Activated T-helper 1 cell treated with anti-CD3 and anti-CD28 coated beads, Interleukin-2, amount 50 U/mL, for 16 hours (primary cell): ENCODE measurements at places on chromosomes 3 and 15.

DNA sequence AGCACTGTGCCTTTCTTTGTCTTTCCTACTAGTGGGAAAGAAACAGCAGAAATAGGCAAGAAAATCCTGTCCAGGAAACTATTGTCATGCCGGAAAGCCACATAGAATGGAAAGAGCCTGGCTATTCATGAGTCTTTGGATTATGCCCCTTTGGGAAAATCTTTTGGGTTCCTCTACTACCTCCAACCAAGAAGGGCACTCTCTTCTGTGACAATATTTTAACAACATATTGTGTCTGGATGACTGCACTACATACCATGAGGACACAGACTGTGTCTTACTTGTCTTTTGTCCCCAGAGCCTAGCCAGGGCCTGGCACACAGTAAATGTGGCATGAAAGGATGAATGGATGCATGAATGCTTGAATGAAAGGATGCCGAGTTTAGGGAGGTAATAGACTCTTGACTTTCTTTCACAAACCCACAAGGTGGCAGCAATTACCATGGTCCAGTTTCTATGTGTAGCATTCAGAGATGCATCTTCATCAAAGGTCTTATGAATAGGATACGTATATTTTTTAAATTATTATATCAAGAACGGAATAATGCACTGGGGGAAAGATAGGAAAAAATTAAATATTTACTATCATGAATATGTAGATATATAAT is 30.3 kb downstream of the ARL14 start:
- DNase-seq = no peak

DNA sequence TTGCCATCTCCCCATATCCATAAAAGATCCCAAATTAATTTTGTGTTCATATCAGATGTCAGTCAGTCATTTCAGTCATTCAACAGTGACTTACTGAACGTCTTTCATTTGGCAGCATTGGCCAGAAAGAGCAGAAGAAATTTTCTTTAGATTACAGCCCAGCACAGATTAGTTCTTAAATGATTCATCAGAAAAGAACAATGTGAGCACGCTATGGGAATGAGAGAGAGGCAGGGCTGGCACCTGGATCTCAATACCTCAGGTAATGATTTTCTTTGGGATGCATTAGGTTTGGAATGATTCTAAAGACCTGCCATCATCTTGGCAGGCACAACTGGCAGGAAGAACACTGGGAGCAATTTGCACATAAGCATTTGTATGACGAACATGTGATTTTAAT is 41.6 kb downstream of the FBN1 start:
- no peak for DNase-seq

DNA sequence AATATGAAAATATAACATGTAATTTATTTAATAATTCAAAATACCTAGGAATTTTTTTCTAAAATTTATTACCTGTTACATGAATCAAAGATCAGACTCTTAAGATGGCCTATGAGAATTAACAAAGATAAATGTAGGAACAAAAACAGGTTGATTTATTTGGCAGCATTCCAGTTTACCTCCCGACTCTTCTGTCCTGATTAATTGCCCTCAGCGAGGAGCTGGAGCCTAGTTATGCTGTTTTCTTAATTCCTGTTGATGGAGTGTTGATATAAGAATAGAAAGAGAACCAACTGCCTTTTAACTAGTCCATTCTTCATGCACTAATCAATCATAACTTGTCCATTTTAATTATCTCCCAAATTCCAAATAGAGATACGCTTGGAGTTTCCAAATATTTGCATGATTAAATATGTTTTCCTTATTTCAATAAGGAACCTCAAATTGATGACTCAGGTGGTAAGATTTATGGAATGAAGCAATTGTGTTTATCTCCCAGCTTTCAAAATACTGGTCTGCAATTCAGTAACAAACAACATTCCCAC is 10.6 kb upstream of the CPB1 start:
- DNase-seq = no peak

DNA sequence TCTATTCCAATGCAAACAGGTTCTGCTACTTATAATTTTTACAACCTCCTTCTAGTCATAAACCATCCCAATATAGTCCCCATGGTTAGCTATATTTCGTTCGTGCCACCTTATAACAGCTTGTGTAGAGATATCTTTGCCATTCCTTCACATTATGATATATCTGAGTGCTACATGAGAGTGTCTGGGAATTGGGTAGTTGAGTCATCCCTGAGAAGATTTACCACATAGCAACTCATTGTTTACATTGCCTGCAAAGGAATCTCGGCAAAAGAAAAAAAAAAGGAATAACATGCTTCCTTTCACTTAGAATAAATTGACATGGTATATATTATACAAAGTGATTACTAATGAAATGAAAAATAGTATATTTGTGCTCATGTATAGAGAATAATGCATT is 86.0 kb upstream of the VGLL3 start:
- DNase-seq = no peak

- DNase-seq = no peak
These were observed 157.6 kb upstream of the PPP2R3A start for GRCh38 chr3:135807879-135808278.

- peak; percentile 5 for DNase-seq
These were observed 744 bp upstream of the ALDH1A2 start for GRCh38 chr15:58066042-58066867.

- DNase-seq = no peak
These were observed 122.7 kb downstream of the MEIS2 start for GRCh38 chr15:36977659-36978058.

- DNase-seq = no peak
These were observed 38.8 kb upstream of the IGSF11 start for GRCh38 chr3:119073258-119074001.

DNA sequence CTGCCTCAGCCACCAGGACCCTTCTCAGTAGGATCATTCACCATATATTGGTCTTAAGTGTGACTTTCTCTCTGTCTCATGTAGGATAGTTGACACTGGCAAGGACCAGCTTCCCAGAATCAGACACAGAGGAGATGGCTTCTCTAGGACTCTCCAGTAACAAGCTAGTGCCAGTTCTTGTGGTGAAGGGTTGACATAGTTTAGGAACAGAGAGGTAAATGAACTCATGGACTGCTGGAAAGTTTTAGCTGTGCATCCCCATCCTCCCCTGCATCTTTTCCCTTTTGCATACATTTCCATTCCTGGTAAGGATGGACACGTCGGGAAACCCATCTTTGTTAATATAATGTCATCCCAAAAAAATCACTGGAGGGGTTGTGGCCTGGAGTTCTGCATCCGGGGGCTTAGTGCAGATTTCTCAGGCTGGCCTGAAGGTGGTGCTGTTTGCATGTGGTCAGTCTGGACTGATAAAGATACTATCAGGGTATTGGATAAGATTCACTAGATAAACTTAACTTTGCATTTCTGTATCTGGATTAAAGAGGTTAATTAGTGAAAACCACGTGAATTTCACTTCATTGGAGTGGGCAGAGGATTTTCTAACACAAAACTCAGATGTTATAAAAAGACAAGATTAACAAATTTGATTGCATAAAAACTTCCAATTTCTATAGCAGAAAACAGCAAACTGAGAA is 110.8 kb downstream of the TBC1D2B start:
- DNase-seq = peak; percentile 24

GRCh38 chr3:106338582-106339214 is 469.9 kb upstream of the CBLB start:
- DNase-seq = no peak

GRCh38 chr3:30384546-30385072 is 221.8 kb upstream of the TGFBR2 start:
- no peak for DNase-seq

- DNase-seq = no peak
These were observed at the start of gene ARPP21 for GRCh38 chr3:35639254-35640186. ARPP21 (plus strand) TSS chr3:35639525; CDS start chr3:35681752, 42,227 bp downstream.

GRCh38 chr3:151550642-151551041 is 89.8 kb upstream of the IGSF10 start:
- DNase-seq = no peak

DNA sequence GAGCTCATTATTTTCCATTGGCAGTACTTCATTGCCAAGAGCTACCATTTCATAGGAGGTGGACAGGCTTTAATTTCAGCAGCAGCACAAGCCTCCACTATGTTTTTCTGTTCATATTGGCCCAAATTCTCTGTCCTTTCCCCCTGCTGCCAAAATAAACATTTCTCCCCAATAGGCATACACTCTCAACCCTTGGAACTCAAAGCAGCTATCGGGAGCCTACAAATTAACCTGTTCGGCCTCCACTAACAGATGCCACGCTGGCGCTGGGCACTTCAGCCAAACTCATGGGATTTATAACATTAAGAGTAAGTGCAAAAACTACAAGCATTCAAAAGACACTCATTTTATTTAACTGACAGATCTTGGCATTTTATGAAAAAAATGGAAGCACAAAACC is 95.7 kb downstream of the NSUN3 start:
- DNase-seq = no peak

DNA sequence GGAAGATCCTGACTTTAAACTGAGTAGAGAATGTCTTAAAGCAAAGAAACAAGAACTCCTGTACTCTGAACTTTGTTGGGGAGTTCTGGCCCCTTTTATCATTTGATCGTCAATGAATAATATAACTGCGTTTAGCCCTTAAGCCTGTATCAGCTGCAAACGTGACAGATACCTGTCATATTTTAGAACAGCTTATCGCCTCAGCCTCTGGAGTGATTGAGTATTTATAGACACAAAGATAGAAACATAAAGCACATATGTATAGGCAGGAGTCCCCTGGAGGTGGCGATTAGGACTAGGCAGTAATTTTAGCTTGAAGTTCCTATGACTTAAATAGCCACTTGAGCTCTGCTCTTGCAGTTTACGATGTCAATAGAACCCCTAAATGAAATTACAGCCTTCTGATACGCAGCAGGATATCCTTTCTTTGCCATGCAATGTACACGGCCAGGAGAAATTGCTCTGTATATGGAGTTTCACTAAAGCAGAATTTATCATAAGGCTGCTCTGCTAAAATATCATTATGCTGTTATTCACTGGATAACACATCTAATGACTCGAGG is 321.8 kb downstream of the TIGIT start:
- DNase-seq = no peak

GRCh38 chr3:72210261-72210660 is 425.3 kb upstream of the PROK2 start:
- DNase-seq = no peak

DNA sequence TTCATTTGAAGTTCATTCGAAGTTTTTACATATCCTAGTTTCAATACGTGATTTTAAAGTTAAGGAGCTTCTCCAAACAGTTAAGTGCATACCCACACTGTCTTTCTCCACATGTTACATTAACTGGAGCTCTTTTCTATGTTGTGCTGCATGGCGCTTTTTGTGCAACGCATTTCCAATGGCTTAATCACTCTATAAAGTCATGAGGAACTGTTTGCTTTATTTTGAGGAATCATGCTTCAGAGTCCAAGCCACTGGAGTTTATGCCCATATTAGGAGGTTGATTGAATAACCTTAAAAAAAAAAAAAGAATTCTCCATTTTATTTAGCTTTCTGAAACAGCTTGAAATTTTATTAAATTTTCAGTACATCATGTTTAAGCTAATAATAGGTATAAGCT is 109.4 kb upstream of the MBNL1 start:
- DNase-seq = no peak

- no peak for DNase-seq
These were observed 366 bp downstream of the TM6SF1 start for GRCh38 chr15:83107841-83108181.

DNA sequence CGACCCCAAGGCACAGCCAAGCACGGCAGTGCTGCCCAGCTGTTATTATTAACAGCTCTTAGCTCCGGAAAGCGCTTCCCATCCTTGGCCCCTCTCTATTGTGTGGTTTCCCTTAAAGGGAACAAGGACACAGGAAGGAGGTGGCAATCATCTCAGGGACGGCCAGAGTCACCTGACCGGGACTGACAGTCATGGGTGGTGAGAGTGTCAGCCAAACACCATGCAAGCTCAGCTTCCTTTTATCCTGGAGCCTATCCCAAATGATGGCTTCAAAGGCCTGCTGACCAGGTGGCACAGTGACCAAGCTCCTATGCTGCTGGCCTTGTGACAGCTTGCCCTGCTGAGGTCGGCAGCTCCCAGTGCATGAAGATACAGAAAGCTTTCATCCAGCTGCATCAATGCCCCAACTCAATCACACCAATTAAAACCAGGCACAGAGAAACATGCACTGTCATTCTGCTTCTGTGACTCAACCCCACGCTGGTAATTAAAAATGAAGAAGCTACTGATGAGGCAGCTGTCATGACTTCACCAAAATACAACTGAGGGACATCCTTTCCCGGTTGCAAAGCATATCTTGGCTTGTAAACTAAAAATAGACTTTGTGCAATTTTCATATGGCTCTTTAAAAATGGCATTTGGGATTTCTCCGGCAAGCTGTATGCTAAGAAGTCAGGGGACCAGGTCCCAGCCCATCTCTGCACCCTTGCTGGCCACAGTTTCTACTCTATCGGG is 34.0 kb downstream of the PCSK6 start:
- DNase-seq = no peak

GRCh38 chr3:183921096-183921495 is 36.4 kb upstream of the PARL start:
- no peak for DNase-seq

DNA sequence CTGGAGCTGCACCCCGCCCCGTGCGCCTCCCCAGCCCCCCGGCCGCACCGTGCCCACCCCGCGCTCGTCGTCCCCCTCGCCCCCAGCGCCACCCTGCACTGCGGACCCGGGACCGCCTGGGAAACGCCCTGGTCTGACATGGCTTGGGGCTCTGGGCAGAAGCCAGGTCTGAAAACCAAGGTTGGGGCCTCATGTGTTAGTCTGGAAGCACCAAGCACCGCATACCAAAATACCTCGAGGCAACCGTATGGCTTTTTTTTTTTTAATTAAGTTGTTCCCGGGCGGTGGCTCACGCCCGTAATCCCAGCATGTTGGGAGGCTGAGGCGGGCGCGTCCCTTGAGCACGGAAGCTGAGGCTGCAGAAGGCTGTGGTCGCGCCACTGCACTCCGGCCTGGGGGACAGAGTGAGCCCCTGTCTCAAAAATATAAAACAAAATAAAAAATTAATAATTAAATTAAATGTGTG is 91.5 kb upstream of the CHD2 start:
- DNase-seq = no peak

DNA sequence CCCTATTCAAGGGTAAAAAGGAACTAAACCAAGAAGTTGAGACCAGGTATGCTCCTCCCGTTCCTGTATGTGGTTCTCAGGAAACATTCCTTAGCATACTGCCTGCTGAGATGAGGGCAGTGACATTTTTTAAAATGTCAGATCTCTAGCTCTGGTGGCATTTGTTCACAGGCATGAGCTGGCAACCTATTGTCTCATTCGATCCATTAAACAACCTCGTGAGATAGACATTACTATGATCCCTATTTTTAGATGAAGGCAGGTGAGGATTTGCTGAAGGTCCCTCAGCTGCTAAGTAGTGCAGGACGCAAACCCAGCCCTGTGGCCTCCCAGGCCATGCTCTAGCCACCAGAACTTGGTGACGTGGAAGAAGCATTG is 74.9 kb downstream of the SIDT1 start:
- no peak for DNase-seq

- DNase-seq = no peak
These were observed 331.5 kb upstream of the CFAP20DC start for GRCh38 chr3:59381282-59381681.

DNA sequence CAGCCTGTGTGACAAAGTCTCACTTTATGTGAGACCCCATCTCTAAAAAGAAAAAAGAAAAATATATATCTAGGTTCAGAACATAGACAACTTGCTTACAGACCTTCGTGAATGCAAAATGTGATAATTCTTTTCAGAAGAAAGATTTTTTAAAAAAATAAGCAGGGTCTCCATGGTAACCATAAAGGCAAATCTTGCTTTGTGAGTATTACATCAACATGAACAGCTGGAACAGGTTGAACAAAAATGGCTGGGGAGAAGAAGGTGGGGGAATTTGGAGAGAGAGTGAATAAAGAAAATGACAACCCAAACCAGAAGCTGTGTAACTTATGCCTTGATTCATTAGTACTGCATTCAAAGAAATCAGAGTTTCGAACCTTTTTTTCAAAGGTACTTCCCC is 125.2 kb upstream of the RAP2B start:
- DNase-seq = no peak
